ENCODE measurements at places on chromosomes 7 and 10. TPM values are rescaled to one million over a fixed set of nuclear protein-coding genes. Genes with fewer than 3 reads are reported as not detected.

Gene MAD1L1
- 67.3 TPM for total RNA-seq

Gene BTRC
- total RNA-seq = 7.0 TPM

Gene AGAP5
- 2.4 TPM for total RNA-seq

Gene FOXP2
- 1.1 TPM for total RNA-seq

Gene MYH16
- 1.1 TPM for total RNA-seq

Gene AKR1C3
- total RNA-seq = 21.0 TPM

Gene CCDC3
- 0.63 TPM for total RNA-seq

Gene MMP21
- not detected for total RNA-seq

Gene OGA
- 46.1 TPM for total RNA-seq

Gene SEC31B
- 3.3 TPM for total RNA-seq

Gene LOXL4
- total RNA-seq = 33.0 TPM

Gene TIMM23
- total RNA-seq = 122 TPM

Gene GBX1
- not detected for total RNA-seq
